Iris pigment epithelial cell (primary cell): ENCODE measurements at places on chromosomes 5 and 9.

GRCh38 chr5:139855451-139855850, 59.8 kb downstream of the PSD2 start:
- no peak for DNase-seq

- no peak for DNase-seq
Observed at GRCh38 chr5:168726342-168726741, 147.2 kb upstream of the PANK3 start.

DNA sequence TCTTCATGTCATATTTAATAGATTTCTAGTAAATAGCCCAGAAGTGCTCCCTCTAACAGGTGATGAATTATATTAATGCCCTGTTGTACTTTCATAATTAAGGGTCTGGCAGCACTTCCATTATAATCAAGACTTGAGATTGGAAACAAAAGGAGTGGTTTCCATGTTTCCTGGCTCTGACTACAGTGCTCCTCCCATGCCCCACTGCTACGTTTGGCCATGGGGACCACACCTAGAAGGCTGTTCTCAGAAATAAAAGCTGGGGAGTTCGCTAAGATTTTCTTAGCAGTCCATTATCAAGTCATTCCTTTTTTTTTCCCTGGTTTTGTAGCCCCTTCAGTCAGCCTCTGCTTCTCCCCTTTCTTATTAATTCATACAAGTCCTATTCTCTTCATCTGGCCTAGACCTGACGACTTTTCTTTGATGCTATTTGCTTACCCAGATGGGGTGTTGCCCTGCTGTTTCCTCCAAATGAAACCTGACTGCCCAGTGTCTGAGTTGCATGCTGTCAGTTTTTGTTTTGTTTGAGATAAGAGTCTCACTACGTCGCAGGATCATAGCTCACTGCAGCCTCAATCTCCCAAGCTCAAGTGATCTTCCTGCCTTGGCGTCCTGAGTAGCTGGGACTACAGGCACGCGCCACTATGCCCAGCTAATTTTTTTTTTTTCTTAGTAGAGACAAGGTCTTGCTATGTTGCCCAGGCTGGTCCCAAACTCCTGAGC, 312.1 kb upstream of the EFNA5 start:
- DNase-seq: no peak

GRCh38 chr5:74950836-74951515, 84.8 kb upstream of the FAM169A start:
- DNase-seq: peak; percentile 13

DNA sequence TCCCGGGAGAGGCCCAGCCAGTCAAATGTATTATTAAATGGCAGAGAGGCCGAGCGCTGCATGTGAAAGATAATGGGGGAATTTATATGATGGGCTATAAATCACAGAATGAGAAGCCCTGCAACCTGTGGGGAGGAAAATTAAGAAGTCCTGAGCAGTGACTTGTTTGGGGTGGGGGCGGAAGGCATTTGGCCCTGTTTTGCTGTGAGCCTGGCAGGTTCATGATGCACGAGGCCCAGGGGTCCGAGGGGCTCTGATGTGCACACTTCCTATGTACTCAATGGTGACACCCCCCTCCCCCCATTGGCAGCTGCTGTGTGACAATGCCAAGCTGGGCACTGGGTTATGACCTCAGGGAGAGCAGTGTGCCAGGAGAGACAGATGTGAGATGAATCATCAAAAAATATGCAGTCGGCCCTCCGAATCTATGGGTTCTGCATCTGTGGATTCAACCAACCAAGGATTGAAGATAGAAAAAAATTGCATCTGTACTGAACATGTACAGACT, 13.7 kb upstream of the DAB2IP start:
- no peak for DNase-seq

DNA sequence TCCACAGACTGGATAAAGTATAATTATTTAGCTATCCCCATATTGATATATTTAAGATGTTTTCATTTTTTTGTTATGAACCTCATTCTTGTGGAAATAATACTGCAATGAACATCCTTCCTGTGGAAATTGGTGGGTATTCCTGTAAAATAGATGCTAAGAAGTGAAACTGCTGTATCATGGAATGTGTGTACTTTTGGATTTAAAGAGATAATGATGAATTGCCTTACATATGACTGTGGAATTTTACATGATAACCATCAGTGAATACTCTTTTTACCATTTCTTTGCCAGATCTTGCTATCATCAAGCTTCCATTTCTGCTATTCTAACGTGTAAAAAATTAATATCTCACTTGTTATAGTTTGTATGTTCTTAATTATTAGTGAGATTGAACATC, 847.9 kb downstream of the EFNA5 start:
- peak; percentile 4 for DNase-seq

- no peak for DNase-seq
Observed at GRCh38 chr9:89975630-89976029, 370.8 kb downstream of the GADD45G start.

DNA sequence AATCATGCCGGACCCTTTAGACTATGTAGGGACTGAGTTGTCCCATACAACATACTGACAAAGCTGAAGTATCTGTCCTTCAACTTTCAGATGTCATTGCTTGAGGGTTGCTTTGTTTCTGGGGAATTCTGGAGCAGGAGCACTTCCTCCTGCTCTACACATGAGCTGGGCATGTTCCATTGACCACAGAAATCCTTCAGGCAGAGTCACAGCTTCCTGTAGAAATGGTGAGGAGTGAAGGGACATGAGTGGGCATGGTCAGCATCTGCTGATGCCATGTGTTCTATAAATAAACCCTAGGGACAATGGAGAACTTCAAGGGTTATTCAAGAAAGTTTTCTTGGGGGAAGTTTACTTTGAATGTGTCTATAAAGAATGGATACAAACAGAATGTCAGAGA, 296.6 kb upstream of the FBXL7 start:
- DNase-seq: peak; percentile 2

DNA sequence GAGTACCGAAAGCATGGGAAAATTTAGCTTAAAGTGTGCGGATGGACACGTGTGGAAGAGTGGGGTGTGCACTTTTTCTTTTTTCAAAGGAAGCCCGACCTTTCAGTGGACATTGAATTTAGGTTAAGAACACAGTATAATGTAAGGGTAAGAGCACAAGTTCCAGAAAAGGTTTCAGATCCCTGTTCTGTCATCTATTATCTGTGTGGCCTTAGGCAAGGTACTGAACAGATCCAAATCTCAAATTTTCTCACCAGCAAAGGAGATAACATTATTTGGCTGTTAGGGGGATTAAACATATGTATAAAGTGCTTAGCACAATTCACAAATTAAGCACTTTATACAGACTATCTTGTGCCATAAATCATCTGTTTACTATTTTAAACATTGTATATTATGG, 441.0 kb downstream of the SPOCK1 start:
- no peak for DNase-seq

GRCh38 chr5:157710882-157711281, 20.3 kb upstream of the THG1L start:
- DNase-seq: peak; percentile 89

- no peak for DNase-seq
Observed at GRCh38 chr5:141637123-141637766, 448 bp downstream of the RELL2 start.

GRCh38 chr9:127133739-127134167, 11.3 kb upstream of the ANGPTL2 start:
- DNase-seq: peak; percentile 86

- no peak for DNase-seq
Observed at GRCh38 chr9:21002040-21002439, 29.4 kb downstream of the HACD4 start.

GRCh38 chr9:106417685-106418084, 445.3 kb upstream of the ZNF462 start:
- no peak for DNase-seq

DNA sequence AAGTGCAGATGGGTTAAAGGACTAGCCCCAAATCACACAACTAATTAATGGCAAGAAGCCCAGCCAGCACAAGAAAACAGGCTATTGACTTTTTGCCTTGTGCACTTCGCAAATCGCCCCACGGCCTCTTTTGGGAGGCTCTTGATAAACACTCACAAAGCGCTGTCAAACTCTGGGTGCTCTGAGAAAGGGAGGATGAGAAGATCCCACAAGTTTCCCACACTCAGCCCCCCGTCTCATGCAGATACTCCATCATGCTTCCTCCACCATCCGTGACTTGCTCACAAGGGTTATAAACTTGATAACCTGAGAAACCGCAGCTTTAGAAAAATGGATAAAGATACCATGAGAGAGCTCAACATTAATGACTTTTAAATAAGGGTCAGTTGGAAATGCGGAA, 219.7 kb downstream of the EBF1 start:
- no peak for DNase-seq

- peak; percentile 12 for DNase-seq
Observed at GRCh38 chr5:23223846-23224245, 283.6 kb upstream of the PRDM9 start.
